Fibroblast of lung (primary cell): ENCODE measurements at places on chromosomes 6 and 20. TPM values are rescaled to one million over a fixed set of nuclear protein-coding genes. Genes with fewer than 3 reads are reported as not detected.

DNA sequence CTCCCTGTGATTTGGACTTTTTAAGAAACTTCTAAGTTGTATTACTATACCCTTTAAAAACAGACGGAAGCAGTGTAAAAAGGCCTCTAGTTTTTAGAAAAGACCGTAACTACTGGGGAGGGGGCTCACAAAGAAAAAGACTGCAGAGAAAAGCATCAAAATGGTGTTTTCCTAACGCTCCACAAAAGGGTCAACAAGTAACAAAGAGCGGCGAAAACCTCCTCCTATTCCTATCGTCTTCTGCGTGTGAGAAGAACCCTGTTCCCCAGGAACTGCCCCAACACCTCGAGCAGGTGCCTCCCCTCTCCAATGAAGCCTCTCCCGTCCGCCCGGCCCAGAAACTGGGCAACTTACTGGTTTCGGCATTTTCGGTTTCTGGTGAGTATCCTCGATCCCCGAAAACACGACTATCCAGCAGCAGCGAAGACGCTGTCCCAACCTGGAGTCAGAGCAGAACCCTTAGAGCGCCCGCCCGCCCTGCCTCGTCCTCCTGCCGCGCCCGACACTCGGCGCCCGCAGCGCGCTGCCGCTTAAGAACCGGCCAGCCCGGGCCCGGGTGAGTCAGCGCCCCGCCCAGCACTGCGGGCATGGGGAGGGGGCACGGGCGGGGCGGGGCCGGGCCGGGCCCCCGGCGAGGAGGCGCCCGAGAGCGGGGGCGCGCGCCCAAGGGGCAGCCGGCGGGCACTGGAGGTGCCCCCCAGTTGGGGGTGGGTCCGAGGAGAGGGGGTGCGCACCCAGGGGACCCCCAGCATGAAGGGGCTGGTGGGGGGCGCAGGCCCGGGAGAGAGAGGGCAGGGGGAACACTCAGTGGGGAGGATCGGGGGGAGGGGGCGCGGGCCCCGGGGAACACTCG is 1.2 kb downstream of the EZR start:
- peak; percentile 73 for DNase-seq

DNA sequence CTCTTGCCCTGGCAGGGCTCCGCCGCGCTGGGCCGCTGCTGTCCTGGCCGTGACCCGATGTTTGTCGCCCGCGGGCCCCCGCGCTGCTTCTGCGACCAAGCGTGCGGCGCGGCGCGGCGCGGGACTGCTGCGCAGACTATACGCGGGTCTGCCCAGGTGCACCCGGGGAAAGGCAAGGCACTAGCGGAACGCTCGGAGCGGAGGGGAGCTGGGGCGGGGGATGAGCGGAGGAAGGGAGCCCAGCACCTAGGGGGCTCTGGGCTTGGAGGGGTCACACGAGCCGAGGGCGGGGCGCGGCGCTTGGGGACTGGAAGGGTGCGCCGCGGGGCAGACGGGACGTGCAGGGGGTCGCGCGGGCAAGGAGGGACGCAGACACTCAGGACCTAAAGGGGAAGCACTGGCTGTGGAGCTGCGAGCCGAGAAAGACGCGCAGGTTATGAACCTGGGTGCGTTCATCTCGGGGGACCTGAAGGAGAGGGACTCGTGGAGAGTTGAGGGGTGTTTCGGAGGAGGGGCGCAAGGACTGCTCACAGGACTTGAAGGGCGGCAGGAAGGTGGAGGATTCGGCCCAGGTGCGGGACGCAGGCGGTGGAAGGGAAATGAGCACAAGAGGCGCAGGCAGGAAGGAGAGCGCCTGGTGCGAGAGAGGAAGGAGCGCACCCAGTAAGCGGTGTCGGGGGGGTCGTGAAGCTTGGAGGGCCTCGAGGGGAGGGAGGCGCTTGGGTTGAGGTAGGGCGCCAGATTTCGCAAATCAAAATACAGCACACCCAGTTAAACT is 40.8 kb upstream of the ZNFX1 start:
- DNase-seq, result no peak

DNA sequence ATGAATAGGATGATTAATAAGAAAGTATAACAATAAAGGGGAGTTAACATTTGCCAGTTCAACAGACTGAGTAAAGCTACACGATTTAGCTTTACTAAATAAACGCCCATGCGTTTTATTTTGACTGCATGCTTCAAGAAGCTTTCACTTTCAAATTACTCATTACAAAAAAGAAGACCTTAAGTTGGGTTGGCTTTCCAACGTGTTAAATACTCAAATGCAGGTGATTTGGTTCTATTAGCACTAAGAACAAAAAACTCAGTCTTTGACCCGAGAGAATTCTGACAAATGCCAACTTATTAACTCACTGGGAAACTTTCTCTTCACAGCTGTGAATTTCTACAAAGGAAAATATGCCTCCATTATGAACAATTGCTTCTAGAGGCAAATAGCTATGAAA is 24.8 kb downstream of the RNF146 start:
- DNase-seq, result no peak

DNA sequence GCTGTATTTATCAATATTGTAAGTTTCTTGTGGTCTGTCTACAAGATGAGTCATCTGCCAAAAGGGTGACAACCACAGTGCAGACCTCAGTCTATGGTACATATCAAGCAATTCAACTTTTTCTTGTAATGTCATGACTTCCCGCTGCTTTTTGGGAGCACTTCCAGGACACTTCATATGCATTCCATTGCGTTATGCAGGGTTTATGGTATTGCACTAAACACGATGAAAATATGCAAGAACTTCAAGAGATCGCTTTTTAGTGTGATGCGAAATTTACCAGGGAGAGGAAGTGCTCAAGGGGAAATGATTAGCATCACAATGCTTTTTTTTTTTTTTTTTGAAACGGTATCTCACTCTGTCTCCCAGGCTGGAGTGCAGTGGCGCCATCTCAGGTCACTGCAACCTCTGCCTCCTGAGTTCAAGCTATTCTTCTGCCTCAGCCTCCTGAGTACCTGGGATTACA is 166.5 kb downstream of the TFAP2A start:
- DNase-seq, result peak; percentile 43

DNA sequence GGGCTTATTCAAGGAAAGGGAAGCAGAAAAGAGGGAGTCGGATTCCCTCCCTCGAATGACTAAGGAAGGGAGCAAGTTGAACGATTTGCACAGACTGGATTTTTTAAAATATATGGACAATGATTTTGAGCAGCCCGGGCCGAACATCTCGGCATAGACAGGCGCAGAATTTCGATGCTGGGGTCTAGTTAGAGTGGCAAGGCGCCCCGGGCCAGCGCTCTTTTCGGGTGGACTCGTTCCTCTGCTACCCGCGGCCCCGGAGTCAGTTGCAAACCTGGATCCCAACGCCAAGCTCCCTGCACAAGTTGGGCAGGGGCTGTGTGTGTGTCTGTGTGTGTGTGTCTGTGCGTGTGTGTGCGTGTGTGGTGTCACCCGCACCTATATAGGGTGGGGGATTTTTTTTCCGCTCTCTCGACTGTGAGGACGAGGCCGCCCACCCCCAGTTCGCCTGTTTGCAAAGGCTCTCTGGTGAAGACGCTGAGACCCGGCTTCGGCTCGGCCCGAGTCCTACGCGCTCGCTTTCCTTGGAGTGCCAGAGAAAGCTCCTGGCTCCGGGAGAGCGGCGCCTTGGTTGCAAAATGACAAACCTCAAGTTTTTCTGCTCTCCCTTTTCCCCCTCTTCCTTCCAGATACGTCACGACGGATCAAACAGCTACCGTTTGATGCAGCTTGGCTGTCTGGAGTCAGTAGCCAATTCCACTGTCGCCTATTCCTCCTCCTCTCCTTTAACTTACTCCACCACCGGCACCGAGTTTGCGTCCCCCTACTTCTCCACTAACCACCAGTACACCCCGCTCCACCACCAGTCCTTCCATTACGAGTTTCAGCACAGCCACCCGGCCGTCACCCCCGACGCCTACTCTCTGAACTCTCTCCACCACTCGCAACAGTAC is 1.4 kb downstream of the TFAP2D start:
- no peak for DNase-seq

GRCh38 chr6:145080651-145081050 is 654.7 kb downstream of the EPM2A start:
- peak; percentile 9 for DNase-seq

GRCh38 chr6:149493761-149494320 is 9.0 kb upstream of the ZC3H12D start:
- no peak for DNase-seq

GRCh38 chr20:51461306-51461705 is 81.2 kb downstream of the NFATC2 start:
- DNase-seq, result no peak

- DNase-seq, result no peak
Observed at GRCh38 chr20:5447188-5447587, 130.4 kb upstream of the PROKR2 start.

DNA sequence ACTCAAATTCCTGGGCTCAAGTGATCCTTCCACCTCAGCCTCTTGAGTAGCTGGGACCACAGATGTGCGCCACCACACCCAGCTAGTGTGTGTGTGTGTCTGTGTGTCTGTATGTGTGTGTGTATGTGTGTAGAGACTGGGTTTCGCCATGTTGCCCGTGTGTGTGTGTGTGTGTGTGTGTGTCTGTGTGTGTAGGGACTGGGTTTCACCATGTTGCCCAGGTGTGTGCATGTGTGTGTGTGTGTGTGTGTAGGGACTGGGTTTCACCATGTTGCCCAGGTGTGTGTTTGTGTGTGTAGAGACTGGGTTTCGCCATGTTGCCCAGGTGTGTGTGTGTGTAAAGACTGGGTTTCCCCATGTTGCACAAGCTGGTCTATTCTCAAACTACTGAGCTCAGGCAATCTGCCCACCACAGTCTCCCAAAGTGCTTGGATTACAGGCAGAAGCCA is 28.3 kb downstream of the CDK5RAP1 start:
- DNase-seq, result peak; percentile 41

DNA sequence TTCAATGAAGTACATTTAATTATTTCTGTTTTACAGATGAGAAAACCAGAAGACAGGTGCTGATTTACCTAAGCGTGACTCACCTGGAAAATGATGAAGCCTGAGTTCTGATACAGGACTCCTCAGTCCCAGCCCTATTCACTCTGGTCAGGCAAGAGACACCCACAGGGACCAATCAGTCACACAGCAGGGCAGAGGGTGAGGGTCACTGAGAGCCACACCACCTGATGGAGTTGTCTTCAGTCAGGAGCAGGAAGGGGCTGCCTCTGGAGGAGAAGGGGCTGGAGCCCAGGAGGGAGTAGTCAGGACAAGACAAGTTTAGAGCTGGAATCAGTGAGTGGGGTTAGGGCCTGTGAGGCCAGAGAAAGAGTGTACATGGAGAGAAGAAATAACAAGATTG is 251.2 kb upstream of the MOCS1 start:
- no peak for DNase-seq

- DNase-seq, result no peak
Observed at GRCh38 chr20:4626228-4626627, 95.5 kb upstream of the PRND start.

DNA sequence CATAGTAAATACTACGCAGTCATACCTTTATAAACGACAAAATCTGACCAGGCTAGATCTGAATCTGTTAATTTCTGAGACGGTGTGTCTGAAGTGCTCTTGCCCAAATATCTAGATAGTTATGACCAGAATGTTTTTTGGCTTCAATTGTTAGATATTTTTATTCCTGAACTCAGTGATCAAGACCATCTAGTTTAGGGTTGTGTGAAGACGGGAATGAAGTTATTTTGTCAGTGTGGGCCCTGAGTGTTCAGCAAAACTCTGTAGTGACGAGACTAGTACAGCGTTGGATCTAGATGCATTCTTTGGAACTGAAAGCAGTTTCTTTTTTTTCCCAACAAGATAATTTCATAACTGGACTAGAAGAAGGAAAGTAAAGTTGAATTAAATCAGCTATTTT is 3.1 kb downstream of the STXBP5 start:
- peak; percentile 38 for DNase-seq

DNA sequence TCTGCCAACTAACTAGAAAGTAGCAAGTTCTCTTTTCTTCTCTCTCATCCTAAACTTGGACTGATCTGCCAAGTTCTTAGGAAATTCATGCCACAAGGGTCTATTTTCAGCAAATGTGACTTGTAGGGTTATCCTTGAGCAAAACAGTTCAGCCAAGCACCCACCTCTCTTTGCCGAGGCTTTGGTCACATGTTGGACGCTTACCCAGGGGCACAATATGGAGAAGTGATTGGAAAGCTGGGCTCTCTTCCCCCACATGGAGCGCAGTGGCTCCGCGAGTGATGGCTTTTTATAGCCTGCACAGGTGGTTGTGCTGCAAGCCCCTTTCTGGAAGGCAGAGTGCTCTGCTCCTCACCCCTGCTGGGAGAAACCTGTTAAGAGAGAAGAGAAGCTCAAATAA is 47.7 kb upstream of the FNDC1 start:
- no peak for DNase-seq

DNA sequence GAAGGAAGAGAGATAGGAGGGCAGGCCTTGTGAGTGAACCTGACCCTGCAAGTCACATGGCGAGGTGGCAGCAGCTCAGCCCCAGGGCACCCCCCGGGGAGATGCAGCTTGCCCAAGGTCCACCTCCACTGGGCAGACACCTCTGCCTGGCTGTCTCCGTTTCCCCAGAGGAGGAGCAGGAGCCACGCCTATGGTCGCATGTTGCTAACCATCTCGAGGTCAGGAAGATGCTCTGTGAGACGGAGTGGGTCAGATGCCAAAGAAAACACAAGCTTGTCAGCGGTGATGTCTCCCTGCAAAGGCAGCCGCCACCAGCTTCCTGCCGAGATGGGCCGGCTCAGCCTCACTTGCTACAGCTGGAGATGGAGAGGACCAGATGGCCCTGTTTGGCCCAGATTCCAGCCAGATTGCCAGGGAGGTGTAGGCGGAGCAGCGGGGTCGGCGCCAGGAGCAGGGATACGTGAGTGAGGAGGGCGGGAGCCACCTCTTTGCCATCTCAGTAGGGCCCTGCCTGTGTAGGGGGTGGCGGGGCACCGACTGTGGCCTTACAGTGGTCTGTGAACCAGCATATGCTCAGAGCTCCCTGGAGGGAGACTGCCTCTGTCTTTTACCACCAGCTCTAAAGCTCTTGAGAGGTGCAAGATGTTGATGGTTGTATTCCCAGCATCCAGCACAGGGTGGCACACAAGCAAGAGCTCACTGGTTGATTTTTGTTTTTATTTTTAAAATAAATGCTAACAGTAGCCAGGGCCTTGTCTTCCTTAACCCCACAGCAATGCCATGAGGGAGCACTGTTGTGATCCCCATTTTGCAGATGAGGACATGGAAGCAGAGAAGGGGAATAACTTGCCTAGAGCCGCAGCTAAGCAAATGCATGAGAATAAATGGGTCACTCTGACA is 42.9 kb upstream of the FAM83D start:
- DNase-seq, result peak; percentile 1

GRCh38 chr6:20092071-20092566 is 120.2 kb downstream of the MBOAT1 start:
- DNase-seq, result peak; percentile 69

- no peak for DNase-seq
Observed at GRCh38 chr6:16676376-16676775, 84.9 kb downstream of the ATXN1 start.

Gene ALDH5A1
- 0.26 and 0.33 TPM in 2 replicates for total RNA-seq

Gene B3GALT4
- 5.1 and 11.1 TPM in 2 replicates for total RNA-seq

Gene PTK6
- under 0.01 and 0.17 TPM in 2 replicates for total RNA-seq

Gene PSORS1C2
- total RNA-seq, result not detected in 2 replicates

Gene RWDD2A
- 3.6 and 4.6 TPM in 2 replicates for total RNA-seq

Gene SLC32A1
- not detected in 2 replicates for total RNA-seq

Gene PRKN
- total RNA-seq, result 4.6 and 5.6 TPM in 2 replicates

Gene WFDC12
- total RNA-seq, result not detected in 2 replicates

Gene JAG1
- total RNA-seq, result 34.2 and 57.3 TPM in 2 replicates
